Activated CD8-positive, alpha-beta memory T cell treated with anti-CD3 and anti-CD28 coated beads for 4 hours (primary cell): ENCODE measurements at places on chromosomes 7 and 10.
A peak's percentile ranks its signal among the peaks of the same experiment; 100 is the strongest.

GRCh38 chr10:69846293-69846921 lies 44.7 kb downstream of the COL13A1 start:
- DNase-seq, result no peak

DNA sequence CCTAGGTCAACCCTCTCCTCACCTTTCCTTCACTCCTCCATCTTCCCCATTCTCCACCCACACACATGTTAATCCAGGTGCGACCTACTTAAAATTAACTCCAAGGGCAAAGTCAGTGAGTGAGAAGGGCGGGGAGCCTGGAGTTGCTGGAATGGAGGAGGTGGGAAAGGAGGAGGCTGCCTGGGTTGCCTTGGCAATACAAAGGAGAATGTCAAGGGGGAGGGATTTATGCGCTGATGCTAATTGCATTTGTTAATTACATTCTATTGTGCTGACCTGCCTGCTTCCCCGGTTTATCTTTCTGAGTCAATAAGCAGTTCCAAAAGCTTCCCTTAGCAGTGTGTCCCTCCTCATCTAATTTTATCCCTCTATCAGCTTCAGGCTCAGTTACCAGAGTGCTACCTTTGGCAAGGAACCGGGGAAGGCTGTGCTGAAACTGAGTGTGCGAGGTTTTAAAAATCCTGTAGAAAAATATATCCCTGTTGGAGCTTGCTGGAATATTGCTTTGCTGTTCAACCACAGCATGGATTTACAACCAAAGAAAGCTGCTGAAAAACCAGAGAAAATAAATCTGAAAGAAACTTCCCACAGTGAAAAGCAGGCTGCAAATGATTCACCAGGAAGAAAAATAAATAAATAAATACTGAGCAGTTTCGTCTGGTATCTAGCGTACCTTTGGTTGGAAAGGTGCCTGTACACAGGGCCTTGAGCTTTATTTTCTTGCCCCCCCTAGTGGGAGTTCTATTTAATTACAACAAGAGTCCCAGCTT lies 113.2 kb upstream of the DGKB start:
- no peak for DNase-seq

- no peak for DNase-seq
These were observed 85.2 kb upstream of the DNAAF5 start for GRCh38 chr7:641269-641671.

- no peak for DNase-seq
These were observed 4.4 kb downstream of the ENO4 start for GRCh38 chr10:116853701-116854100.

DNA sequence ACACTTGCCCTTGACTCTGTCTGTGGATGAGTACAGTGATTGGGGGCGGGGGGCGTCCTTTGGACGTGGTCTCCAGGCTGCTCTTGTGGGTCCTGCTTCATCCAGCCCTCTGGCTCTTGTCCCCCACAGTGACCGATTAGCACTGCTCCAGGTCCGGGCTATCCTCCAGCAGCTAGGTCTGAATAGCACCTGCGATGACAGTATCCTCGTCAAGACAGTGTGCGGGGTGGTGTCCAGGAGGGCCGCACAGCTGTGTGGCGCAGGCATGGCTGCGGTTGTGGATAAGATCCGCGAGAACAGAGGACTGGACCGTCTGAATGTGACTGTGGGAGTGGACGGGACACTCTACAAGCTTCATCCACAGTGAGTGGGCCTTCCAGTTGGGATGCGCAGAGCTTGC lies 18.3 kb downstream of the TACR2 start:
- DNase-seq, result no peak

DNA sequence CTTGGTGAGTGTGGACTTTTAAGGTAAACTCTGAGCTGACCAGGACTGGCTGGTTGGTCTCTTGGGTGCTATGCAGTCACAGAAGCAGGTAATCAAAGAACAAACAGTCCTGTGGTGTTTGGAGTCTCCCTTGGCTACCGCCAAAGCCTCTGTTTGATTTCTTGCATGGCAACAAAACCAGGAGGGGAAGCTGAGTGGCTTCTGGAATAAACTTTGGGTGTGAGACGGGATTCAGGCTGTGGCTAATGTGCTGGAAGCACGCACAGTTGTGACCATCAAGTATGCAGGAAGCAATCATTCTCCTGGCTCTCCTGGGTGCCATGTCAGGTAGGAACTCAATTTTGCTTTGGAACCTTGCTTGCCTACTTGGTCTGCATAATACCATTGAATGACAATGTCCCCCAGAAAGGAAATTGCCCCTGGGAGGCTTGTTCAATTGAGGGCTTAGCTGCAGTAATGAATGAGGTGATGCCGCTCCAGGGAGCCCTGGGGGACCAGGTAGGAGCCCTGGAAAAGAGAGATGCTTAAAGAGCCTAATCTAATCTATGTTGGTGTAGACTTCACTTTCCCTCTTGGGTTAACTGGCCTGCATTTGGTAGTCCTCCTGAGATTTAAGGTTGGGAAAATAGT lies at the start of gene CDHR3:
Gene CDHR3 (plus strand): TSS at position 227 of the 630 bp plus-strand sequence. CDS start 55 bp downstream, at position 282.
- DNase-seq, result no peak

DNA sequence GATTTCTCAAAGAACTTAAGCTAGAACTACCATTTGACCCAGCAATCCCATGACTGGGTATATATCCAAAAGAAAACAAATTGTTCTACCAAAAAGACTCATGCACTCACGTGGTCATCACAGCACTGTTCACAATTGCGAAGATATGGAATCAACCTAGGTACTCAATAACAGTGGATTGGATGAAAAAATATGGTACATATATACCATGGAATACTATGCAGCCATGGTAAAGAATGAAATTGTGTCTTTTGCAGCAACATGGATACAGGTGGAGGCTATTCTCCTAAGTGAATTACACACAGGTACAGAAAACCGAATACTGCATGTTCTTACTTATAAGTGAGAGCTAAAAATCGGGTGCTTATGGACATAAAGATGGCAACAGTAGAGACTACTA lies 61.8 kb downstream of the PIK3CG start:
- DNase-seq, result no peak

DNA sequence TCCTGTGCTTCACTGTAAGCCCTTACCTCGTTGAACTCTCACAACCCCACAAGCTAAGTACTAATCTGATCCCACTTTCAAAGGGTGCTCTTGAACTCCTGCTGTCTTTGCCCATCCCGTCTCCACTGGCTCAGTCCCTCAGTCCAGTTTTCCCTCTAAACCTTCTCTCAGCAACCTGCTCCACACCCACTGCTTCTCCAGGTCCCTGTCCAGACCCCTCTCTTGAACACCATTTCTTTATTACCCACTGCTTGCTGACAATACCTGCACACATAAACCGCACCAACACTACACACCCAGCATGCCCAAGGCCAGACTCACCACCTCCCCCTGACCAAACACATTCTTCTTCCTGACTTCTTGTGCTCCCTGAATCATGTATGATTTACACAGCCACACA lies 343.3 kb downstream of the GRID1 start:
- no peak for DNase-seq

DNA sequence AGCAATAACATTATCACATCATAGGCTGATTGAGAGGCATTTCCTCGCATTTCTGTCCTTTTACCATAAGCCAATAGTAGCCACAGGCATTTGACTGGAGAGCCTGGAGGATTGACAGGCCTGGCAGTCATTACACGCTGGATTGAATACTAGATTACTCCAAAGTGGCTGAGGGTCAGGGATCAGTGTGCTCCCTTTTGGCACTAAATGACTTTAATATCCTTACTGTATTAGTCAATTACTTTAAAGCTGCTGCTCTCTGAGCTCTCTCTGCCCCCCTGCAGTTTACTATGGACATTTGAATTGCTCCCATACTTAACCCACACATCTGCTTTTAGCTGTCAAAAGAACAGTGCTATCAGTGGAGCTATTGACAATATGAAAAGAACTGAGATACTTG lies 302.0 kb downstream of the TFEC start:
- no peak for DNase-seq

- no peak for DNase-seq
These were observed 54.9 kb downstream of the HK1 start for GRCh38 chr10:69333205-69333604.

GRCh38 chr7:131945313-131945911 lies 389.0 kb upstream of the PODXL start:
- no peak for DNase-seq

DNA sequence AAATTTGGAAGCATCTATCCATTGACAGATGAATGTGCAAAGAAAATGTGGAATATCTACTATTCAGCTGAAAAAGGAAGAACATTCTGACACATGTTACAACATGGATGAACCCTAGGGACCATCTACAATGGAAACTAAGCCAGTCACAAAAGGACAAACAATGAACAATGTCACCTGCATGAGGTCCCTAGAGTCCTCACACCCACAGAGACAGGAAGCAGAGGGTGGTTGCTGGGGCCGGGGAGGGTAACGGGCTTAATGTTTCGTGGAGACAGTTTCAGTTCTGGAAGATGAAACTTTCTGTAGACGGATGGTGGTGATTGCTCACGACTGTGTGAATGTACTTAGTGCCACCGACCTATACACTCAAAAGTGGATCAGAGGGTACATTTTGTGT lies 282.9 kb downstream of the ADARB2 start:
- DNase-seq, result no peak

DNA sequence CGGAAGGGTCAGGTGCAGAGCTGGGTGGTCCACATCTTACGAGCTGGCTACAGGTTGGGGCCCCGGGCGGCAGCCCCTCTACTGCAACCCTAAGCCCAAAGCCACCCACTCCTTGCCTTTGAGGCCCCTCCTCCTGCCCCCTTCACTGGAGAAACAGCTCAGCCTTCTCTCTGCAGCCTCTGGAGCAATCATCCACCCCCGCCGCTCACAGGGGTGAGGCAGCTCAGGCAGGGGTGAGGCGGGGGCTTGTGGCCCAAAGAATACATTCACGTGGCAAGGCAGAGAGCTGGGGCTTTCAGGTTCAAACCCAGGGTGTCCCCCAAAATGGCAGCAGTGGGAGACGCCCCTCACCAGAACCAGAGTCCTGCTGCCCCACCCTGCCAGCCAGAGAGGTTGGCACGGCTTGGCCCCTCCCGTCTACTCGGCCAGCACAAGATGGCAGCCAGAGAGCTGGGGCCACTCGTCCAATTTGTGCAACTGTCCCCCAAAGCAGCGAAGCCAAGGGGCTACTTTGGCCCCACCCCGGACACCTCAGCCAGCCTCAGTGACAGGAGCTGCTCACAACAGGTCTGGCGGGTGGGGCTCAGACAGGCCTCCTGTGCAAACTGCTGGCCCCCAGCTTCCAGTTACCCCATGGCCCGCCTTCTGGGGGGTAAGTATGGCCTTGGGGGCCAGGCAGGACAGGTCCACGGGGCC lies 7.2 kb downstream of the GNB2 start:
- no peak for DNase-seq

GRCh38 chr10:84540617-84541288 lies 212.4 kb downstream of the CCSER2 start:
- peak; percentile 38 for DNase-seq

DNA sequence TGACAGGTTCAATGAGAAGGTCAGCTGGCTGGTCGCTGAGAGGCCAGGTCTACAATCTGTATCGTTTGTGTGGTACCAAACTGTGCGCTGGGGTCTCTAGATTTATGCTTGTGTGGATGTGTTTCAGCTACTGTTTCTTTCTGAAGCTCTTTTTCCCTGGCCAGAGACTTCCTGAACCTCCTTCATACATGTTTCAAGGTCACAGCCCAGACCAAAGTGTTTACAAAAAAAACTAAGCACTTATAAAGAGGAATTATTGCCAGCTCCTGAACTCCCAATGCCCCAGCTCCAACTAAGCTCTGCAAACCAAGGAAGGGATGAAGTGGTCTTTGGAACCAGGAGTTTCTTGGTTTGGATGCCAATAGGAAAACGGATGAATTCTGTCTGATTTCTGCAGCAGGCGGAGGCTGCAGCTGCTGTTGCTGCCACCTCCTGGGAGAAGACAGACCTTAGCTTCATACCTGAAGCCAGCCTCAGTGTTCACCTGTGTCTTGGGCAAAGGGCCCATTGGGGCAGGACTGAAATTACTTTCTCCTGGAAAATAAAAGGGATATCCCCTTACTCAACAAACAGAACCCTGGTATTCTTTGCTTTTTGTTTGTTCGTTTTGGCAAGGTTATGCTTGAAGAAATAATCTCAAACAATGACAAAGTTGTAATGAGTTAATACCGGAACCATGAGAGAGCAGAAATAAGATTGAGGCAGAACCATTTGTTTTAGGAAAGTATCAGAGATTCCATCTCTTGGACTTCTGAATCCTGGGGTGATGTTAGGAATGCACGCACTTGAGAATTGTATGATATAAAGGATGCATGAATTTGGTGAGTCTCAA lies 24.6 kb upstream of the MKLN1 start:
- DNase-seq, result no peak

- no peak for DNase-seq
These were observed 9.8 kb upstream of the RAB18 start for GRCh38 chr10:27494116-27494805.

- no peak for DNase-seq
These were observed 51.5 kb downstream of the VAX1 start for GRCh38 chr10:117086546-117086945.

DNA sequence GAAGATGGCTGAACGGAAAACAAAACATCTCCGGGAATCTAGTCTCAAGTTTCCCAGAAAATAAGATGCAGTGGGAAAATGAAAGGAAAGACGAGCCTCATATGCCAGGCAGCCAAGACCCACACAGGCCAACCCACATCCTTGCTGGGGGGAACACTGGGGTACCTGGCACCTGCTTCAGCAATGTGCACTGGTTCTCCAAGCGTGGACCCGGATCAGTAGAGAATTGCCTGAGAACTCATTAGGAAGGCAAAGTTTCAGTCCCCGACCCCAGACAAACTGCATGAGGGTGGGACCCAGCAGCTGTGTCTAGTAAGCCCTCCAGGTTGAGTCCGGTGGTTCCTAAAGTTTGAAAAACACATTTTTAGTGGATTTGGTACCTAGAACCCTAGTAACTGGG lies 18.4 kb downstream of the FAM53B start:
- no peak for DNase-seq

- DNase-seq, result no peak
These were observed 6.9 kb downstream of the LSMEM1 start for GRCh38 chr7:112487457-112488263.
